ENCODE measurements at places on chromosomes 1 and 21. TPM values are rescaled to one million over a fixed set of nuclear protein-coding genes. Genes with fewer than 3 reads are reported as not detected.

DNA sequence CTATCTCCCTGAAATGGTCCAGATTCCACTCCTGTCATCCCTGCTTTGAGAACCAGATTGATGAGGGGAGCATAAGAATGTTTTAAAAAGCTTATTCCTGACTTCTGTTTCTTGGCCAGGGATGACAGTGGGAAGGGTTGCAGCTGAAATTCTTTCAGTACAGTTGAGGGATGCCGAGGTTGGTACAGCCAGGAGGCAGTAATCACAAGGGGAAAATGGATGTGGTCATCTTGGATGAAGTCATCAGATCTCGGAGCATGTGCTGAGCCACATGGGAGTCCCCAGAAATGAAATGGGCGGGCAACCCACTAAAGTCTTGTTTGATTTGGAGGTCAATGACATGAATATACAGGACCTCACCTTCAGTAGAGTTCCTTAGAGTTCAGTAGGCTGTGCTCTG lies 18.7 kb upstream of the PLA2G2E start:
- DNase-seq, result peak; percentile 10

- no peak for DNase-seq
Observed at GRCh38 chr21:32508558-32508957, 76.8 kb downstream of the TCP10L start.

Gene MTX1
- total RNA-seq, result 97.7 TPM

Gene NR1I3
- total RNA-seq, result not detected

DNA sequence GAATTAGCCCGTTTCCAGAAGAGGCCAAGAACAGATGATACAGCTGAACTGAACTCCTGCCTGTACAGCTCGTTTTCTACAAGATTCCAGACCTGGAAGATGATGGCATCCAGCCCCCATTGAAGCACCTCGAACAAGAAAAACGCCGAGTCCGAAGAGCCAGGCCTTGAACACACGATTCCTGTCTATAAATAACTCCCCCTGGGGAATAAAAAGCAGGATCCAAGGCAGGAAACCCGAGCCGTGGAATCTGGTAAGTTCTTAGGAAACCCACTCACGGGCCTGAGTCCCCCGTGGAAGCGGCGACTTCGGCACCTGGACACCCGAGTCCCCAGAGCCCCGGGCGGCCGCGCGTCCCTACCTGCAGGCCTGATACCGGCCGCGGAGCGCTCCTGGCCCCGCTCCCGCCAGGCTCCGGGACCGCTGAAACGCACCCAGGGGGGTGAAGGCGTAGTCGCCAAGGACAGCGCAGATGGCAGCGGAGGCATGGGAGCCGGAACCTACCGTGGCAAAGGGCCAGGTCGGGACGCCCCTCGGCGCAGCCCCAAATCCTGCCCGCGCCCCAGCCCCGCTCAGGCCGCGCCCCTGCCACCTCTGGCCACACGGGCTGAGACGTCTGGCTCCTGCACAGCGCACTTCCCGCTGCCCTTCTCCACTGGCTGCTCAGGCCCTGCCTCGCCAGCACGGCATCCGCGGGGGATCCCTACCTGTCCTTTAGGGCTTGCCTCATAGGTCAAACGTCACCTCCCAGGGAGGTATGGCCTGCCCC lies 14.0 kb upstream of the HLCS start:
- DNase-seq, result no peak

DNA sequence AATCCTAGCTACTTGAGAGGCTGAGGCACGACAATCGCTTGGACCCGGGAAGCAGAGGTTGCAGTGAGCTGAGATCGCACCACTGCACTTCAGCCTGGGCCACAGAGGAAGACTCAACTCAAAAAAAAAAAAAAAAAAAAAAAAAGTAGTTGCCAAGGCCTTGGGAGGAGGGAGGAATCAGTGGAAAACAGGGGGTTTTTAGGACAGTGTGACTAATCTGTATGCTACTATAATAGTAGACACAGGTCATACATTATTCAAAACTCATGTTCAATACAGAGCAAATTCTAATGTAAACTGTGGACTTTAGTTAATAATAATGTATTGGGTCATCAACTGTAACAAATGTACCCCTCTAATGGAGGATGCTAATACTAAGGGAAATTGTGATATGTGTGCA lies 51.7 kb upstream of the CTPS1 start:
- no peak for DNase-seq

Gene S100A2
- total RNA-seq, result 11.2 TPM

GRCh38 chr1:157104598-157105293 lies 5.1 kb upstream of the ETV3L start:
- peak; percentile 18 for DNase-seq

GRCh38 chr1:208216062-208216461 lies 28.1 kb downstream of the PLXNA2 start:
- DNase-seq, result peak; percentile 67

DNA sequence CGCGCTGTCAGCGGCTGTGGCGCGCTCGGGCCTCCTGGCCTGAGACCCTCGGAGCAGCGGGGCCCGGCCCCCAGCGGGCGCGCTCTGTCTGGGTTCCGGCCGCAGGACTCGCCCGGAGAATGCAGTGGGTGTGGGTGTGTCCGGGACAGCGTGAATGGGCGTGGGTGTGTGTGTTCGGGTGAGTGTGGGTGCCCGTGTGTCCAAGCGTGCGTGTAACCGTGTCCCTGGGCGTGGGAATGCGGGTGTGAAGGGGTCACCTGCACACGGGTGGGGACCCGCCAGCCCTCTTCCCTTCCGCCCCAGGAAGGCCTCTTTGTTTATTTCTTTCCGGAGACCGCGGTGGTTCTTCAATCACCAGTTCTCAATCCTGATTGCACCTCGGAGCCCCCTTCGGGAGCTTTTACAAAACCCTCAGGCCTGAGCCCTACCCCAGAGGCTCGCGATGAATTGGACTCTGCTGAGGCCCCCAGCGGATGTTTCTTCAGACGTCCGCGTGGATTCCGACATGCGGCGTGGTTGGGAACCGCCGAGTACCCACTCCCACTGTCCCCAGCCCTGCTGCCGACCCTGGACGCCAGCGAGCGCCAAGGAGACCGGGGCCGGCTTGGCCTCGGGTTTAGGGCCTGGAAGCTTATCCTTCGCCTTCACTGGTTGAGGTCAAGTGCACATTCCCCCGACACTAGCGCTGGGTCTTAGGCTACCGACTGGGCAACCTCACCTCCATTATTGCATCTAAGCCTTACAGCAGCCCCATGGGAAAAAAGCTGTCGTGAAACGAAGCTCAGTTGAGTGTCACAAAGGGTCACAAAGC lies 19.3 kb downstream of the SERTAD4 start:
- no peak for DNase-seq

Gene SLAMF1
- total RNA-seq, result 0.12 TPM

- no peak for DNase-seq
Observed at GRCh38 chr1:230306169-230306568, 120.0 kb downstream of the PGBD5 start.

- DNase-seq, result peak; percentile 33
Observed at GRCh38 chr1:171984262-171984661, 143.0 kb downstream of the DNM3 start.

- DNase-seq, result no peak
Observed at GRCh38 chr1:210441028-210441427, 112.3 kb downstream of the HHAT start.

DNA sequence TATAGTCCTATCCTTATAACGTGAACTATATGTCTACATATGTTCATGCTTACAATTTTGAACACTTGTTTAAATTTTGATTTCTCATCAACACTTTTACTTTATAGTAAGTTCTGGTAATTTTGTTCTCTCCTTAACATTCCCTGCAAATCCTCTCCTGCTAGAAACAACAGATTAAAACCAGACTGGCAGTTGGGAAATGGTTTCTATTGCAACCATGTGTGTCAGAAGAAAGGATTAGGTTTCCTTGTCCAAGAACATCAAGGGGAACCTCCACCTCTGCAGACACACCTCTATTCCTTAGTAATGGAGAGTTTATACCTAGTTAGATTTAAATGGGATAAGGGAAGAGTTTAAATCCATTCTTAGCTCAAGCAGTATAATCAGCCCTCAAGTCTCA lies 3.3 kb upstream of the WARS2 start:
- DNase-seq, result no peak

DNA sequence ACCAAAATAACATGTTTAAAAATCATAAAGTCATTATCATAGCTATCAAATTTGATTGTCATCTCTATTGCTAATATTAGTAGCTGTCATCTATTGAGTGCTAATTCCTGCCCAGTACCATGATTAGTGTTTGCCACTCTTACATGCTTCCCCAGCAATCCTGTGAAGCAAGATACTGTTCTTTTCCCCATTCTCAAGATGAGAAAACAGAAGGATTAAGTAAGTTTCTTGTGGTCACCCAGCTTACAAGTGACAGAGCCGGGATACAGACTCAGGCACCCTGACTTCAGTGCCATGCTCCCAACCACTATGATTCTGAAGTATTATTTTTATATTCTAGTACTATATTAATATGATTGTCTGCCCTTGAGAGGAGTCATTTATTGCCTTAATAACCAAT lies 36.5 kb downstream of the LRRC8C start:
- DNase-seq, result no peak

GRCh38 chr1:43363935-43364525 lies 3.8 kb downstream of the ELOVL1 start:
- DNase-seq, result no peak

Gene KRTCAP2
- 172 TPM for total RNA-seq

Gene RSPH1
- total RNA-seq, result 0.12 TPM

- peak; percentile 44 for DNase-seq
Observed at GRCh38 chr21:25837533-25838265, 102.9 kb downstream of the GABPA start.

Gene TSPAN1
- not detected for total RNA-seq

GRCh38 chr21:33265664-33266049 lies 510 bp upstream of the IL10RB start:
- DNase-seq, result no peak

DNA sequence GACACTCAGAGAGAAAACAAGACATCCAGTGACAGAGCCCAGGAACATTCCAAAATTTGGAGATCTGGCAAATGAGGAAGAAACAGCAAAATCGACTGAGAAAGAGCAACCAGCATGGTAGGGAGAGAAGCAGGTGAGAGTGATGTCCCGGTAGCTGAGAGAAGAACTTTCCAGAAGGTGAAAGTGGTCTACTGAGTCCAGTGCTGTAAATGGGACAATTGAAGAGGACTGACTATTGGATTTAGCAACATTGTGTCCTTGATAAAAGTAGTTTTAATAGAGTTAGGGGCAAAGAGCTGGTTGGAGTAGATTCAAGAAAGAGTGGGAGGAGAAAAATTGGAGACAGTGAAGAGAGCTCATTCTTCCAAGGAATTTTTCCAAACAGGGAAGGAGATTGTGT lies 15.0 kb upstream of the IL10RB start:
- no peak for DNase-seq

GRCh38 chr1:186188004-186188539 lies 187.0 kb downstream of the TPR start:
- DNase-seq, result peak; percentile 94

DNA sequence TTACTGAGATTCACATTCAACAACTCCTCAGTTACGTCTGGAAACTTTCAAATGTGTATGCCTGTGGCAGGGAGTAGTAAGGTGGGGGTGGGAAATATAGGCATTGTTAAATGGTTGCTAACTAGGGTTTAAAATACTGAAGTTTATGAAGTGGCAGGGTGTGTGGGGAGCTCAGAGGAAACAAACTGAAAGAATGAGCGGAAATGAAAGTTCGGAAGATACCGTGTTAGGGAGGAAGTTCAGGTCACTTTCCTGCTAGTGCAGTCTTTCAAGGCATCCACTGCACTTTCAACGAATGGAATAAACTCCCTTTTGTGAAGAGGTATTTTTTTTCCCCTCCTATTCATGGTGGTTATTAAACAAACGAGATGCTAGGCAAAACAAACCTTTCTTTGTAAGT lies 19.7 kb downstream of the SYNJ1 start:
- no peak for DNase-seq

- DNase-seq, result no peak
Observed at GRCh38 chr1:71351438-71351837, 270.6 kb upstream of the ZRANB2 start.

DNA sequence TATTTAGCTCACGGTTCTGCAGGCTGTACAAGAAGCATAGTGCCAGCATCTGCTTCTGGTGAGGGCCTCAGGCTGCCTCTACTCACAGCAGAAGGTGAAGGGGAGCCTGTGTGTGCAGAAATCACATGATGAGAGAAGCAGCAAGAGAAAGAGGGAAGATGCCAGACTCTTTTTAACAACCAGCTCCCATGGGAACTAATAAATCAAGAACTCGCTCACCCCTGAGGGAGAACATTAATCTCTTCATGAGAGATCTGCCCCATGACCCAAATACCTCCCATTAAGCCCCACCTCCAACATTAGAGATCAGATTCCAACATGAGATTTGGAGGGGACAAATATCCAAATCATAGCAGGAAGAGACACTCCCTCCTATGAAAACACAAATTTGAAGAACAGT lies 74.1 kb downstream of the OLFML2B start:
- no peak for DNase-seq

Gene LCE1E
- total RNA-seq, result not detected

- no peak for DNase-seq
Observed at GRCh38 chr1:65469889-65470340, 49.4 kb downstream of the LEPR start.

Gene KANK4
- 0.36 TPM for total RNA-seq

Gene DNM3
- total RNA-seq, result 4.1 TPM

- DNase-seq, result no peak
Observed at GRCh38 chr1:22225858-22226589, 83.1 kb upstream of the WNT4 start.

Gene EFNA3
- 0.48 TPM for total RNA-seq

- no peak for DNase-seq
Observed at GRCh38 chr1:150003801-150004200, 6.7 kb downstream of the OTUD7B start.

Gene SUSD4
- 0.29 TPM for total RNA-seq

GRCh38 chr1:110554871-110555801 lies 36.2 kb upstream of the KCNA10 start:
- peak; percentile 44 for DNase-seq

DNA sequence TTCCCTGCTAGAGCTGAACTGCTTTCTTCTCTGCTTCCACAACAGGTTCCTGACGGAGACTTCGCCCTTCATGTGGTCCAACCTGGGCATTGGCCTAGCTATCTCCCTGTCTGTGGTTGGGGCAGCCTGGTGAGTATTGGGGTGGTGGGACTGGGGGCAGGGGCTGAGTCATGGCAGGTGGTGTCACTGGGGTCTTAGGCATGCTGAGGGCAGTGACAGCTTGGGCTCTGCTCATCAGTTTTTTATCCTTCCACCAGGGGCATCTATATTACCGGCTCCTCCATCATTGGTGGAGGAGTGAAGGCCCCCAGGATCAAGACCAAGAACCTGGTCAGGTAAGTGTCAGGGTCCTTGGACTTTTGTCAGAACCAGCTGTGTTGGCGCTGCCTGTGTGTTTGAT lies 1.3 kb downstream of the ATP6V0B start:
- DNase-seq, result no peak

Gene CYP4A22
- not detected for total RNA-seq

- DNase-seq, result no peak
Observed at GRCh38 chr1:158107916-158108315, 72.8 kb upstream of the CD1D start.

Gene CYYR1
- not detected for total RNA-seq

DNA sequence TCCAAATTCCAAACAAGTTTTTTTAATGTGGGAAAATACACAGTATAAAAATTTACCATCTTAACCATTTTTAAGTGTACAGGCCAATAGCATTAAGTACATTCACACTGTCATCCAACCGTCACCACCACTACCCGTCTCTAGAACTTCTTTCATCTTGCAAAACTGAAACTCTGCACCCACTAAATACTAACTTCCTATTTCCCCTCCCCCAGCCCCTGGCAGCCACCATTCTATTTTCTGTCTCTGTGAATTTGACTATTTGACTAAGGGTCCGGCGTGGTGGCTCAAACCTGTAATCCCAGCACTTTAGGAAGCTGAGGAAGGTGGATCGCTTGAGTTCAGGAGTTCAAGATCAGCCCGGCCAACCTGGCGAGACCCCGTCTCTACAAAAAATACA lies 36.1 kb downstream of the CLSTN1 start:
- no peak for DNase-seq
